ENCODE measurements at places on chromosomes 16 and 17. TPM values are rescaled to one million over a fixed set of nuclear protein-coding genes. Genes with fewer than 3 reads are reported as not detected.
A peak's percentile ranks its signal among the peaks of the same experiment; 100 is the strongest.

GRCh38 chr17:16473044-16474011 lies 18.7 kb downstream of the LRRC75A start:
- H3K27ac ChIP-seq, result no peak overlapping the region
- H3K4me3 ChIP-seq, result no peak overlapping the region
- no peaks in the 10 kb centered on the region for H3K27me3 ChIP-seq
- peaks cover 14% of the 10 kb centered on the region for H3K4me1 ChIP-seq
- DNase-seq, result no peak
- no peaks in the 10 kb centered on the region for H3K36me3 ChIP-seq

DNA sequence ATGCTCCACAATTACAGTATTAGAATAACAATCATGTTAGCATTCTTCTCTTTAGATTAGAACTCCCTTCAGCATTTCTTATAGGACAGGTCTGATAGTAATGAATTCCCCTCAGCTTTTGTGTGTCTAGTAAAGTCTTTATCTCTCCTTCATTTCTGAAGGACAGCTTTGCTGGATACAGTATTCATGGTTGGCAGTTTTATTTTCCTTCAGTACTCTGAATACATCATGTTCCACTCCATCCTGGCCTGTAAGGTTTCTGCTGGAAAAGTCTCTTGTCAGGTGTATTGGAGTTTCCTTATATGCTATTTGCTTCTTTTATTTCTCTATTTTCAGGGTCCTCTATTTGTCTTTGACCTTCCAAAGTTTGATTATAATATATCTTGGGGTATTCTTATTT lies 4.0 kb upstream of the ABCA10 start:
- peaks cover 2% of the 10 kb centered on the region for H3K4me1 ChIP-seq
- no peaks in the 10 kb centered on the region for H3K27me3 ChIP-seq
- H3K36me3 ChIP-seq, result no peaks in the 10 kb centered on the region
- no peak for DNase-seq

- H3K4me1 ChIP-seq, result peaks cover 15% of the 10 kb centered on the region
- peaks cover 8% of the 10 kb centered on the region for H3K36me3 ChIP-seq
- no peaks in the 10 kb centered on the region for H3K27me3 ChIP-seq
- H3K4me3 ChIP-seq, result peak overlapping the region; percentile 82
- no peak for DNase-seq
Observed at GRCh38 chr17:2338315-2338657, 985 bp downstream of the SGSM2 start.

- peaks cover 20% of the 10 kb centered on the region for H3K27me3 ChIP-seq
- no peaks in the 10 kb centered on the region for H3K36me3 ChIP-seq
- no peak overlapping the region for H3K27ac ChIP-seq
- H3K4me3 ChIP-seq, result no peak overlapping the region
Observed at GRCh38 chr17:62867303-62867702, 59.2 kb upstream of the MARCHF10 start.

GRCh38 chr17:73138541-73139138 lies 26.2 kb upstream of the SSTR2 start:
- no peaks in the 10 kb centered on the region for H3K36me3 ChIP-seq
- H3K27me3 ChIP-seq, result peaks cover 39% of the 10 kb centered on the region
- H3K27ac ChIP-seq, result no peak overlapping the region
- no peak for DNase-seq

- no peak for DNase-seq
- H3K36me3 ChIP-seq, result no peaks in the 10 kb centered on the region
- H3K4me3 ChIP-seq, result no peak overlapping the region
- peaks cover 68% of the 10 kb centered on the region for H3K4me1 ChIP-seq
Observed at GRCh38 chr17:40107522-40108174, 7.3 kb upstream of the NR1D1 start.

- peaks cover 8% of the 10 kb centered on the region for H3K4me1 ChIP-seq
- no peaks in the 10 kb centered on the region for H3K27me3 ChIP-seq
- no peak overlapping the region for H3K4me3 ChIP-seq
- no peaks in the 10 kb centered on the region for H3K36me3 ChIP-seq
- DNase-seq, result no peak
Observed at GRCh38 chr17:9355846-9356245, 219.8 kb downstream of the STX8 start.

DNA sequence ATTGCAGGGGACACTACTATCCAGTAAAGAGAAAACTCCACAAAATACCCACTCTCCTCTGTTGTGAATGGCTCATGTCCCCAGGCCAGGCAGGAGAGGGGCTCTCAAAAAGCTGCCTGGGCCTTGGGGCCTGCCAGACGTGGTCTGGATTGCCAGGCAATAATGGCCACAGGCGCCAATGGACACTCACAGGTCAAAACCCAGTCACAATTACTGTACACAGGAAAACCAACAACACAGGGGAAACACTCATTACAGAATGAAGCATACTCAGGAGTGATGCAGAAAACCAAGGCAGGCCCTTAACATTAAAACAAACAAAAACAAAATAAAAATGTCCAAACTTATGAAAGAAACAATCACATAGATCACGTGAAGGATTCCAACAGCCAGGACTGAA lies 35.1 kb upstream of the SREBF1 start:
- DNase-seq, result no peak
- peaks cover 5% of the 10 kb centered on the region for H3K4me1 ChIP-seq
- no peak overlapping the region for H3K27ac ChIP-seq
- peaks cover under 1% of the 10 kb centered on the region for H3K36me3 ChIP-seq
- H3K4me3 ChIP-seq, result no peak overlapping the region

DNA sequence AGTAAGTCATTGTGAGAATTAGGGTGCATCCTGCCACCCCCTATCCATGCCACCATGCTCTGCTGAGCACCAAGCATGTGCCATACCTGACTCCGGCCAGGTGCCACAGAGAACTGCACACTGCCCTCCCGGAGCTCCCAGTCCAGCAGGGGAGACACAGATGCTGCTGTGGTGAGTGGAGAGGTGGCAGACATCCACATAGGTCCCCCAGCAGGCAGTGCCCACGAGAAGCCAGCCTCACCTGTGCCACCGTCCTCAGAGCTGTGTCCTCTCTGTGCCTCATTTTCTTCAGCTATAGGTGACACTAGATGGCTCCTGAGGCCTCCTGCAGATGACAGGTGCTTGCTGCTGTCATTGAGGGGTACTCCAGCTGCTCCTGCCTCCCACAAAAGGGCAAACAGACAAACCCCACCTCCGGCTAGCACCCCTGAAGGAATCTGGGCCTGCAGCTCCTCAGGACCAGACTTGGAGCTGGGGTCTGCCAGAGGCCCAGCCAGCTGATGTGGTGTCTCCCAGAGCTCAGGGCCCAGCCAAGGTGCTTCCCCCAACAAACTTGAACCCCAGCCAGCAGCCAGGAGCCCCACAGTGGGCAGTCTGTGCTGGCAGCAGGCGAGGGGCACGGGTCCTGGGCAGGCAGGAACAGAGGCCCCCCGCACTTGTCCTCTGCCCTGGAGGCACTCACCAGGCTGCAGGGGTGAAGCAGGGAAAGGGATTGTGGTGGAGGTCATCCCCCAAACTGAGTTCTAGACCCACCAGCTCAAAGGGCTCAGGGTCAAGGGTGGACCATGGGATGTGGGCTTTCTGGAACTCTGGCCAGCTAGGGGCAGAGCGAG lies 17.1 kb downstream of the FOXJ1 start:
- H3K36me3 ChIP-seq, result no peaks in the 10 kb centered on the region
- H3K27ac ChIP-seq, result peak overlapping the region; percentile 71

GRCh38 chr17:74785981-74786360 lies 9.8 kb upstream of the NAT9 start:
- H3K36me3 ChIP-seq, result peaks cover 2% of the 10 kb centered on the region
- no peak for DNase-seq
- H3K27ac ChIP-seq, result no peak overlapping the region
- no peak overlapping the region for H3K4me3 ChIP-seq

- peak overlapping the region; percentile 85 for H3K27ac ChIP-seq
- no peak for DNase-seq
- no peaks in the 10 kb centered on the region for H3K27me3 ChIP-seq
- peaks cover 45% of the 10 kb centered on the region for H3K4me1 ChIP-seq
- H3K4me3 ChIP-seq, result no peak overlapping the region
Observed at GRCh38 chr17:72622661-72623433, 469.6 kb downstream of the SLC39A11 start.

DNA sequence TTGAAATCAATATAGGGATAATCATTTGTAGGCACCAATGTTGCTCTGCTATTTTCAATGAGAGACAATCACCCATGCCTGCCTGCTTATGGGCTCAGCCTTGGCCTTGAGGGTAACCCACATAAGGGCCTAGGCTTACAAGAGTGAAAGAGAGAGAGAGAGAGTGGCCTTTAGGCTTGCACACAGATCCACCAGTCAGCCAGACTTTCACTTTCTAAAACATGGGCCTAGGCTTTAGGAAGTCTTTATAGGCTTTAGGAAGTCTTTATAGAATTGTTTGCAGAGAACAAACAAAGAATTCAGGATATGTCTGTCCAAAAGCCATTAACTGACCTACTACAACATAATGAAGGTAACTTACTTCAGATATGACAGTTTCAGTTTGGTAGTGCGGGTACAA lies 3.4 kb downstream of the ABCA9 start:
- no peak for DNase-seq
- no peak overlapping the region for H3K4me3 ChIP-seq
- peaks cover 9% of the 10 kb centered on the region for H3K36me3 ChIP-seq

DNA sequence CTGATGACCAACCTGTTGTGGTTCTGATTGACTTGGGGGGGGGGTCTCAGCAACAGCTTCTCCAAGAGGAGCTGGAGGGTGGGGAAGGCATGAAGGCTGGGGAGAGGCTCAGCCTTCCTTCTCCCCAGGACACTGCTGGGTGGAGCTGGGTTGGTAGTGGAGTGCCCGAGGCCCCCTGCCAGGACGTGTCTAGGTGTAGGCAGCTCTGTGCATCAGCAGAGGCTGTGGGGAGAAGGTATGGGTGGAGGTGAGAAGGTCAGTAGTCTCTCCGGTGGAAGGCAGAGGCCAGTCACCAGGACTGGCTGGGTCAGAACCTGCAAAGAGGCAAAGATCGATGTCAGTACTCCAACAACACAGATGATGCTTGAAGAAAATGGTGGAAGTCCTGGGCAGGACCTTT lies 3.9 kb downstream of the CHAD start:
- H3K4me1 ChIP-seq, result peaks cover 1% of the 10 kb centered on the region
- no peak overlapping the region for H3K27ac ChIP-seq
- no peak for DNase-seq
- H3K27me3 ChIP-seq, result peaks cover 18% of the 10 kb centered on the region
- peaks cover 7% of the 10 kb centered on the region for H3K36me3 ChIP-seq

DNA sequence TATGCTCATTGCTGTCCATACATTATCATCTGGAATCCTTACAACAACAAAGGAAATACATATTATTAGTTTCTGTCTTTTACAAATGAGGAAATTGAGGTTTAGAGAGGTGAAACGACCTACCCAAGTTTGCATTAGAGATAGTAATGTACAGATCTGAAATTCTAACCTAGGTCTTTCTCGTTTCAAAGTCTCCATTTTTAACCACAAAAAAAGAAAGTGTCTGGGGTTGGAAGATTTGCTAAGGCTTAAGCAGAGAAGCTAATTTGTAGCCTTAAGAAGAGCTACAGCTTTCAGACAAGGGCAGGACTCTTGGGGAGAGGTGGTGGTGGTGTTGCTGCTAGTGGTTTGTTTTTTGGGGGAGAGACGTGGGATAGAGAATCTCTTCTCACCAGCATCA lies 19.2 kb downstream of the CIITA start:
- H3K27ac ChIP-seq, result no peak overlapping the region
- H3K4me3 ChIP-seq, result no peak overlapping the region

GRCh38 chr17:73160980-73161630 lies 3.7 kb upstream of the SSTR2 start:
- no peak overlapping the region for H3K4me3 ChIP-seq
- no peak for DNase-seq
- H3K27me3 ChIP-seq, result peaks cover 81% of the 10 kb centered on the region

DNA sequence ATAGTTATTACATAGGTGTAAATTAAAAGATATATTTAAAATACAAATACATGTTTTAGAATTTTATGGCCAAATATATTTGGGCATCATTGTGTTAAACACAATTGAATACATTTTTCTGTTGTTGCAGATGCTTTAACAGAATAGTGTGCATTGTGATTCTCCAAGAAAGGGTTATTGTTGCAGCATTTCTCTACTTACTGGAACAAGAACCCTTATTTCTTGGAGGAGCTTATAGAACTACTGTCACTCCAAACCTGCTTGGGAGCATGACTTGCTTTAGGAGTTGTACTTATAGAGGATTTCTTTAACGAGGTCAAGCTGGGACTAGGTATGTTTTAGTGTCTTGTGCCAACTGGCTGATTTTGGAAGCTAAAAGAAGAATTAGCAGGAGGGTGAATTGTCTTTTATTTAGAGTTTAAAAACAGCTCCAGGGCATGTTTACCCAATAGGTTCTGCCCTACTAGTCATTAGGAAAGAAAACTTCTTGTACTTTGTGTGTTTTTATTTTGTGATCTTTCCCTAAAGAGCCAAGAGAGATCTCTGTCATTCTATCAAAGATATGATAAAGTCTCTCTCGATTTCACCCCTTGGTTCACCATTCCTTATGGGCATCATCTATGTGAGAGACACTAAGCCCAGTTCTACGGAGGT lies 279.8 kb upstream of the SALL1 start:
- peaks cover 15% of the 10 kb centered on the region for H3K27me3 ChIP-seq
- DNase-seq, result no peak
- no peak overlapping the region for H3K4me3 ChIP-seq
- H3K27ac ChIP-seq, result no peak overlapping the region
- H3K4me1 ChIP-seq, result peaks cover 7% of the 10 kb centered on the region
- no peaks in the 10 kb centered on the region for H3K36me3 ChIP-seq

DNA sequence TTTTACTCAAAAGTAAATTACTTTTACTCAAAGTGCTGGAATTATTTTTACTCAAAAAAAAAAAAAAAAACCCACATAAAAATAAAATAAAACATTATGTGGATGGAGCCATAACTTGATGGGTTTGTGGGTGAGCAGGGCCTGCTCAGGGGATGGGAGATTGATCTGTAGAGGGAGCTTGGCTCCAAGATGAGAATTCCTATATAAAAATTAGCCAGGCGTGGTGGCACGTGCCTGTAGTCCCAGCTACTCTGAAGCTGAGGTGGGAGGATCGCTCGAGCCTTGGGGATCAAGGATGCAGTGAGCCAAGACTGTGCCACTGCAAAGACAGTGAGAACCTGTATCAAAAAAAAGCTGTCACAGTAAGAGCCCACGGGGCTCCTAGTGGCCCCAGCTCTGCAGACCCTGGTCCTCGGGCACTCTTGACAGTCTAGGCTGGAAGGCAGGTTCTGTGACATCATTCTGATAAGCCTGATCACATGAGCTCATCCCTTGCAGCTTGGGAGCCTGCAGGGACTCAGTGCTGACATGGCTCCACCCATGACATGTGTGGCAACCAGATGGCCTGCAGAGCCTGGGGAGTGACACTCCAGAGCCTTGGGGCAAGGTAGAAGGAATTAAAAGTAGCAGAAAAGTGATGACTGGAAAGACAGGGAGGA lies 42.5 kb downstream of the ST3GAL2 start:
- DNase-seq, result no peak
- H3K27ac ChIP-seq, result no peak overlapping the region
- no peak overlapping the region for H3K4me3 ChIP-seq
- no peaks in the 10 kb centered on the region for H3K4me1 ChIP-seq
- no peaks in the 10 kb centered on the region for H3K36me3 ChIP-seq

ABCC12 gene
- 0.36 TPM for total RNA-seq

TNP2 gene
- not detected for total RNA-seq

INCA1 gene
- 2.8 TPM for total RNA-seq

RGS11 gene
- 2.4 TPM for total RNA-seq

CLEC18C gene
- 0.17 TPM for total RNA-seq

GAS7 gene
- total RNA-seq, result 3.8 TPM

CUEDC1 gene
- total RNA-seq, result 30.8 TPM
